ENCODE measurements at places on chromosomes 7 and 10.

DNA sequence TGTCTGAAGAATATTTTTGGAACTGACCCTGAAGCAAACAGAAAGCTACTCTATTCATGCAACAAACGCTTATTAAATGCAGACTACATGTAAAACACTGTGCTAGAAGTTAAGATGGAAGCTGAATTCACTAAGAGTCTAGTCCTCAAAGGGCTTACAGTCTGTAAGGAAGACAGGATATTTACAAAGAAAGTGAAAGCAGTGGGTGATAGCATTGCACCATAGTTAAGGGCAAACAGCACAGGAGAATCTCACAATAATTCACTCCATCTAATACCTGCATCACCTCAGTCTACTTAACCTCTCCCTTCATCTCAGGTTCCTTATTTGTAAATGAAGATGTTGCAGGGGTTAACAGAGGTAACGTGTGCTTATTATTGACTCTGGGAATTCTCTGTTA is 360.0 kb upstream of the AOAH start:
- DNase-seq = no peak

DNA sequence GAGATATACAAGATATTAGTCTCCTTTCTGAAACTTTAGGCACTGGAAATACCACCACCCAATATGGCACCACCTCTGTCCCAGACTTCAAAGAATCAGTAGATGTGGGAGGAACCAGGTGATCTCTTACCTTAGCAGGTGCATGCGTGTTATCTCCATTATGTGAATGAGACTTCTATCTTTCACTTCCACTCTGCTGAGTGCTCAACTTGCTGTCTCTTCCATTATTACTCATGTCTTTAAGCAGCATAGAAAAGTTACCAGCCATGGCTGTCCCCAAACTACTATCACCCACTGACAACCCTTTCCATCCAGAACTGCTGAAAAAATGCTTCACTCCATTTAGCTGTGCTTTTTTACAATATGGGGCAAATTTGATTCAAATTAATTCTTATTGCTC is 101.5 kb upstream of the PRSS1 start:
- DNase-seq = no peak

DNA sequence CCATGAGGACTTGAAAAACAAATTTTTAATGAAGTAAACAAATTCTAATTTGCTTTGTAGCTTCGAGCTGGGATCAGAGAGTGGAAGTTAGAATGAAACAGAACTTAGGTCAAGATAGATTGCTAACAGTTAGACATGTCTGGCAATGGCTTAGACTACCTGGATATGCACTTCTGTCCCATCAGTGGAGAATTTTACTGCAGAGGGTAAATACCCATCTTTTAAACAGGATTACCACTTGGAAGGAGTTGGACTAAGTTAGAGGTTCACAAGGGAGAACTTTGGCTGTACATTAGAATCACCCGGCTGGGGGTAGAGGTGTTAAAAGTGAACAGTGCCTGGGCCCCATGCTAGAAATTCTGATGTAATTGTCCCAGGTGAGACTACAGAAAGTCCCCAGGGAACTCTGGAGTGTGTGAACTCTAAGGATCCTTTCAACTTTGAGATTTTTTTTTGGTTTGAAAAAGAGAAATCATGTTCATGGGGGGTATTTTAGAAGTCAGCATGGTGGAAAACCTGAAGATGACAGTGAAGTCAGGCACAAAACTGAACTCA is 35.5 kb downstream of the ENTPD1 start:
- DNase-seq = no peak

GRCh38 chr7:131602994-131603372 is 46.6 kb upstream of the PODXL start:
- no peak for DNase-seq

- no peak for DNase-seq
Measured at GRCh38 chr10:59096631-59097030, 79.8 kb upstream of the PHYHIPL start.

DNA sequence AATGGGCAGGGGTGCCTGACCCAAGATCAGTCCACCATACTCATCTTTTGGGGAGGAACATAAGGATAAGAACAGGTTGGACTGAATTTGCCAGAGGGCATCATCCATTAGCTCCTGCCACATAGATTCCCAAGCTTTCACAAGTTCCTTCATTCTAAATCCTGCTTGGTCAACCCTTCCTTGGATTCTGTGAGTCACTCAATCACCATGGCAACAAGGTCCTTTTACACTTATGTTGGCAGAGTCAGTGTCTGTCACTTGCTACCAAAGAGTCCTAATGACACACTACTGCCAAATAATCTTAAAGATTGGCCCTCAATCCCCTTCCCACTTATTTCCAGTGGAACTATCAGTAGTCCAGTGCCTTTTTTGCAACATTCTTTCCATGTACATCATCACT is 5.0 kb upstream of the LGI1 start:
- peak; percentile 42 for DNase-seq

GRCh38 chr7:147013825-147014224 is 897.2 kb downstream of the CNTNAP2 start:
- no peak for DNase-seq

Measured in RWPE1 (cell line).